ENCODE measurements at places on chromosomes 7 and 10.

GRCh38 chr10:34854147-34854601 lies 39.1 kb upstream of the PARD3 start:
- no peak for DNase-seq

DNA sequence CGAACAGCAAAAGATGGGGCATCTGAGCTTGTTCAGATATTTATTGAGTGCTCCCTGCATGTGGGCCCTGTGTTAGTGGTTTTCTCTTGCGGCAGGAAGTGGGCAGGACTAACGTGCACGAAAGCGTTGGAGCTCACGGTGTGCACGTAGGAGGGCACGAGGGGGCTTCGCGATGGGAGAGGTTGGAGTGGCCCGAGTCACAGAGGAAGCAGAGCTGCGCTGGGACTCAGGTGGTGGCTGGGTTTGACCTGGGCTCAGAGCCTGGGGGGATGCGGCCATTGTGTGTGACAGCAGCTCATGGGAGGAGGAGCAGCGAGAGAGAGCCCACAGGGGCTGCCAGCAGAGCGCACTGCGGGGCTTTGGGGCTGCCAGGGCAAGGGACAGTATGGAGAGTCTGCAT lies 7.7 kb downstream of the ZSCAN25 start:
- peak; percentile 32 for DNase-seq

DNA sequence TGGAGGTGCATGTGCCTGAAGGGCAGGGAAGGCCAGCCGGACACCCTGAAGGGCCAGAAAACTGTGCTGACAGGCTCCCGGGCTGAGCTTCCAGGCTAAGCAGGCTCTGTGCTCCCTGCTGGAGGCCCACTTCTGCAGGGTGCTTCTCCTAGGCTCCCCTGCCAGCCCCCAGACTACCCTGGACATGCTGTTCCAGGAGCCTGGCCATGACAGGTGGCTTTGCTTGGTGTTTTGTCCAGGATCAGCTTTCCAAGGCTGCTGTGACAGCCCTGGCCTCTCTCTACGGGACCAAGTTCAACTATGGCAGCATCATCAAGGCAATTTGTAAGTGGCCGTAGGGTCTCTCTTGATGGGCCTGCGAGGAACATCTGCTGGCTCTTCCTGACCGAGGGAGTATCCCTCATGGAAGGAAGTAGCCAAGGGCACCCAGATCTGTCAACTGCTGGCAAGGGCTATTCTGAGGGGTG lies 5.3 kb downstream of the CPA1 start:
- DNase-seq, result no peak

- no peak for DNase-seq
Measured at GRCh38 chr10:98367604-98368451, 47.2 kb downstream of the PYROXD2 start.

DNA sequence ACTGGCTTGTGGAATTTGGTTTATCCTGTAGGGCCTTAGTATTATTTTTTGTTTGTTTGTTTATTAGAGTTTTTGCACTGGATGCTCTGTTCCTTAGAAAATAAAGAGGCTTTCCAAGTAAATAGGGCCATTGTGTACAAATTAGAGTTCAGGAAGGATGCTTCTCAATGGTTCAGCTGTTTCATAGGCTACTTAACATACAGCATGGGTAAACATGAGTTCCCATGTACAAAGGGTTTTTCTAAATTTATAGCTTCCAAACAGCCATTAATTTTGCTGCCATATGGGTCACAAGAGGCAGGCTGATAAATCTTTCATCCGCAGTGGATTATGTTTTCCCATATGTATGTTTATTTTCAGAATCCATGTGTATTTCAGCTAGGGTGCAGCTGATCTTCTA lies 121.6 kb upstream of the WDR11 start:
- no peak for DNase-seq

DNA sequence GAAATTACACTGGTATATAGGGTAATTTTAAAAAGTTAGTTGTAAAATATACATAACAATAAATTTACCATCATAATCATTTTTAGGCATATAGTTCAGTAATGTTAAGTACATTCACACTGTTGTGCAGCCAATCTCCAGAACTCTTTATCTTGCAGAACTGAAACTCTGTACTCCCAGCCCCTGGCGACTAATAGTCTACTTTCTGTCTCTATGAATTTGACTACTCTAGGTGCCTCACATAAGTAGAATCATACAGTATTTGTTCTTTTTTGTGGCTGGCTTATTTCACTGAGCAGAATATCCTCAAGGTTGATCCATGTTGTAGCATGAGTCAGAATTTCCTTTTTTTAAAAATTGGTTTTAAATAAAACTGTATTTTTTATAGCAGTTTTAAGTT lies 41.4 kb downstream of the NRF1 start:
- no peak for DNase-seq

DNA sequence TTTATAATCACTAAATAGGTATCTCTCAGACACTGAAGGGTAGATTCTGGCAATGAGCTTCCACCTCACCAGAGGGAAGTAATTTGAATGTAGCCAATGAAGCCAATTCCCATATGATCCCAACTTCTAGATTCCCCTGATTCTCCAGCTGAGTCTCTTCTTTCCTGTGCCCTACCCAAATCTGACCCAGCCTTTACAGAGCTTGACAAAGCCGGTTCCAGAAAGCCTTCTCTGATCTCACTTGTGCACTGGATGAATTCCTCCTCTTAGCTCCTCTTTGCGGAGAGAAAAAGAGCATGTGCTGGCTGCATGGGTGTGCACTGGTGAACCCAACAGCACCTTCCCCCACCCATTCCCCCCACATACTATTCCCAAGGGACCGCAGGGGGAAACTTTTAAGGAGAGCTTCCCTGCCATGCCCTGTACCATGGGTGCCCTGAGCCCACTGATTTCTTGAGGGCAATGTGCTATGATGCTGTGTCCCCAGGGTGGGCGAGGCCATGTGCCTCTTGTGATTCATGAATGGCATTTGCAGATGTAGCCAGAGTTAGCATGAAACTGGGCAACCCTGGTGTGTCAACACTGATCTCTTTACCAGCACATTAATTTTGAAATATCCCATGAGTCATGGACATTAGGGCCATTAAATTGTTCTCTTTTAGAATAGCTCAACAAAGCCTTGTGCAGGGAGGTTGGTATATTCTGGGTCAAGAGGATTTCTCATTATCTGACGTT lies 50.4 kb upstream of the PLEKHA1 start:
- DNase-seq, result no peak

GRCh38 chr10:30671026-30671616 lies 41.6 kb upstream of the LYZL2 start:
- no peak for DNase-seq

DNA sequence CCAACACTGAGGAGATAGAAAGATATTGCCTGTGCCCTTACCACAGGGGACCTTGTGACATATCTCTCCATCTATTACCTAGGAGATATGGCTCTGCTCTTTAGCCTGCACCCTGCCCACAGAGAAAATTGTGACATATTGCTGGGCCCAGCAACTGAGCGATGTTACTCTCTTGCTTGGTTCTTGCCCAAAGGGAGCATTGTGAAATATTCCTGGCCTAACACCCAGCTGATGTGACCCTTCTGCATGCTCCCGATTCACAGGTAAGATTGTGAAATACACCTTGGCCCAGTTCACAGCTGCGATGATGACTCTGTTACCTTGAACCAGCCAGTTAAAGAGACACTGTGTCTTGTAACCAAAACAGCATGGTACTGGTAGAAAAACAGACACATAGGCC lies 37.2 kb upstream of the ZNF107 start:
- no peak for DNase-seq

- DNase-seq, result no peak
Measured at GRCh38 chr10:107814865-107815487, 650.5 kb upstream of the SORCS1 start.

GRCh38 chr10:21523557-21524008 lies 1.9 kb downstream of the SKIDA1 start:
- no peak for DNase-seq

DNA sequence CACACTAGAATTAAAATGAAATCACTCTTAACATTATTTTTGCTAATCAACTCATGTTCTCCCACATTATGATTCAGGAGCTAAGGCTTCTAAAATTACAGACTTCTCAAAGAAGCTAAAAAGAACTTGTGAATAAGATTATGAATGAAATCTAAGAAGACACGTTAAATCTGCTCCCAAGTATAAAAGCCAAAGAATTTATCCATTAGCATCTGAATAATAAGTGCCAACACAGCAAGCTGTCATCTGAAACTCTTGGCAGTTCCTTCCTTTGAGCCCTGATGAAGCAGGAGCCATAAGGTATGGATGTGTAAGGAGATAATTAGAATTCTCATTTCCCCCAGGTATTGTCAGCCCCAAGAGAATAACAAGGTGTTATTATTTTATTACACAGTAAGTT lies 50.3 kb downstream of the TPK1 start:
- no peak for DNase-seq

GRCh38 chr10:36170943-36171501 lies 528.9 kb upstream of the FZD8 start:
- no peak for DNase-seq

- no peak for DNase-seq
Measured at GRCh38 chr7:132234711-132235110, 341.6 kb downstream of the PLXNA4 start.

GRCh38 chr7:116526897-116527296 lies 2.1 kb downstream of the CAV1 start:
- DNase-seq, result no peak

DNA sequence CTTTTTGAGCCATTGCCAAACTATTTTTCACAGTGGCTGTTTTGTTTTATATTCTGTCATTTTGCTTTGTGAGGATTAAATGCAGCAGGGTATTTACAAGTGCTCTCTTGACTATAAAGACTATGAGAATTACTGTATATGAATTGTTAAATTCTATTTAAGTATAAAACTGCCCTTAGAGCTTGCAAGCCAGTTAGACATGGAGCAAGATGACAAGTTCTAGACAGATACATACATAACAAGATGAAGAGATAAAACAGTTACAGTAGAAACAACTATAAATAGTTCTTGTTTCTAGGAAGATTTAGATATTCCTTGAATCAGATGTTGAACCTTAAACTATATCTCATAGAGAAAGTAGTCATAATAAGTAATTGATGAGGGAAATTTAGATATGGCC lies 60.6 kb downstream of the DNAH11 start:
- DNase-seq, result no peak

DNA sequence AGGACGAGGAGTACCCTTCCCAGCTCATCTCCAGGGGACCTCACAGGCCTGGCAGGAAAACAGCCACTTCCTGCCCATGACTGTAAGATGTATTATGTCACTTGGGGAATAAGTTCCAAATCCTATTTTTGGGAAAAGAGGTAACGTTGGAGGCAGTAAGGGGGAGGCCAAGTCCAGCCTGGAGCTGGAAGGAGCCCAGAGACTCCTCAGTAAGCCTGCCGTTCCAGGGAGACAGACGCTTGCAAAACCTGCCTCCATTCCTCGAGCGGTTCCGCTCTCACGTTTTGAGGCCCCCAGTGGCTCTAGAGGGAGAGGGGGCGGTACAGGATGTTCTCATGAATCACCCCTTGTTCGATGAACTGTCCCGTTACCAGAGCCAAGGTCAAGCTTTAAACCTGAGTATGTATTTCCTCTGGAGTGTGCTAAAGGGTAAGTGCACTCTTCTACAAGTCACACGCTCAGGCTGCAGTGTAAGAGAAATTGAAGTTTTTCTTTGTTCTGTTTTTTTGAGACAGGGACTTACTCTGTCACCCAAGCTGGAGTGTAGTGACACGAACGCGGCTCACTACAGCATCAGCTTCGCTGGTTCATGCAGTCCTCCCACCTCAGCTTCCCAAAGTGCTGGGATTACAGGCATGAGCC lies 45.5 kb upstream of the CYTH3 start:
- no peak for DNase-seq

- DNase-seq, result no peak
Measured at GRCh38 chr7:107779647-107780099, 23.4 kb downstream of the SLC26A3 start.

GRCh38 chr10:72254813-72255568 lies 18.7 kb upstream of the DDIT4 start:
- no peak for DNase-seq

GRCh38 chr10:123573236-123574108 lies 92.7 kb upstream of the GPR26 start:
- no peak for DNase-seq

GRCh38 chr7:139086454-139086853 lies 23.1 kb downstream of the ZC3HAV1 start:
- DNase-seq, result no peak

- DNase-seq, result no peak
Measured at GRCh38 chr7:53947732-53948131, 594.4 kb upstream of the VSTM2A start.

GRCh38 chr10:119103241-119103902 lies 541 bp upstream of the DENND10 start:
- DNase-seq, result no peak

GRCh38 chr7:3103614-3104398 lies 60.1 kb upstream of the CARD11 start:
- no peak for DNase-seq

DNA sequence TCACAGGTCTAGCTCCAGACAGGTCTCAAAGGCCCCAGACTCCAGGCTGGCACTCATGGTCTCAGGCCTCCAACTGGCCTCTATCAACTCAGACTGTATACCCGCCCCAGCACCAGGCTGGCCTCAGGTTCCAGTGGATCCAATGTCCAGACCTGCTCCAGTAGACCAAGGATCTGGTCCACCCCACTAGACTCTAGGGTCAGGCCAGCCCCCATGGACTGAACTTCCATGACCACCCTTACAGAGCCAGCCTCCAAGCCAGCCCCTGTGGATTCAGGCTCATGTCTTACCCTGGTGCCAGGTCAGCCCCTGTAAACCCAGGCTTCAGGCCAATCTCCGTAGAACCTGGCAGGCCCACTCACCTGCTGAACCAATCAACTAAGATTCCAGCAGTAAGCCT lies 16.8 kb upstream of the GNAT3 start:
- no peak for DNase-seq

- DNase-seq, result no peak
Measured at GRCh38 chr7:108235451-108236061, 105.4 kb upstream of the LAMB4 start.

- DNase-seq, result no peak
Measured at GRCh38 chr10:21614000-21614399, 80.0 kb downstream of the MLLT10 start.

GRCh38 chr10:48602401-48603135 lies 2.3 kb downstream of the ARHGAP22 start:
- no peak for DNase-seq

DNA sequence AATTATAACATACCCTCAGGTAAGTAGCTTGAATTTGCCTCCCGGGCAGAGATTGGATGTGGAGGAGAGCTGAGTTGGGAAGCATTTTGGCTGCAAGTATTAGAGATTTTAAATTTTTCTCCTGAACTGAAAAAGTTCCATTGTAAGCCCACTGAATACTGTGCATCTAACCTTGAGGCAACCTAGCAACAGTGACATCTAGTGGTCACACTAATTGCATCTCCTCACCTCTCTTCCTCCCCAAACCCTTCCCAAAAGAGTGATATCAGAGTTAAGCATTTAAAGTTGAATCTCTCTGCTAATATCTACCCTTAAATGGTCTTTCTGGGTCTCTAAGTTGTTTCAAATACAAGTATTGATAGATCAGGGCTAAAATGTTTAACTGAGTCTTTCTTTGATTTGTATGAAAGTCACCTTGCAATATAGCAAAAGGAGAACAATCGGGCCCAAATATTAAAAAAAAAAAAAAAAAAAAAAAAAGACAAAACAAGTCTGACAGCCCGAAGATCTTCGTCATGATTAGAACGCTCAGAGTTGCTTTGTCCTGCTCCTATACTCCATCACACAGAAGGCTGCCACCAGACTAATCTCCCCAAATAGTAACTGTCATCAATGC lies 40.4 kb upstream of the DLX5 start:
- no peak for DNase-seq

Data from activated CD4-positive, alpha-beta T cell treated with anti-CD3 and anti-CD28 coated beads for 1 hour (primary cell).